ENCODE measurements at places on chromosomes 4 and X.

DNA sequence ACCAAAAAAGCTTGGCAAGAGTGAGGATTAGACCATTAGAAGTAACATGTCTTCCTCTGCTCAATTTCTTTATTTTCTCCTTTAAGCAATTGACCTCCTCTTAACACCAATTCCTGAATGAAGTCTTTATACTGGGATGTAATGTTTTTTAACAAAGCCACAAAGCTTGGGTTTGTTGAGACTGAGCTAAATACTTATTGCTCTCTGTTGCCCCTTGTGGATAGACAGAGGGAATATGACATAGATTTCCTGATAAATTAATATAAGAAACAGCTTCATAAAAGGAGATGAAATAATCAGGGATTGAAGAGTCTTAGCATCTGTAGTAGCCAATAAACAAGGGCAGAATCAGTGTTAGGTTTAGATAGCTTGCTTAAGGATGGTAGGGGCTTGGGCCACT, 57.6 kb downstream of the CCDC160 start:
- DNase-seq: no peak

GRCh38 chr4:76610751-76611547, 175.9 kb downstream of the SHROOM3 start:
- DNase-seq: no peak

- DNase-seq: peak; percentile 24
Observed at GRCh38 chr4:101019941-101020401, 327.4 kb downstream of the PPP3CA start.

- no peak for DNase-seq
Observed at GRCh38 chrX:9131066-9131465, 97.1 kb upstream of the FAM9B start.

GRCh38 chr4:18695733-18696527, 674.4 kb upstream of the LCORL start:
- no peak for DNase-seq

DNA sequence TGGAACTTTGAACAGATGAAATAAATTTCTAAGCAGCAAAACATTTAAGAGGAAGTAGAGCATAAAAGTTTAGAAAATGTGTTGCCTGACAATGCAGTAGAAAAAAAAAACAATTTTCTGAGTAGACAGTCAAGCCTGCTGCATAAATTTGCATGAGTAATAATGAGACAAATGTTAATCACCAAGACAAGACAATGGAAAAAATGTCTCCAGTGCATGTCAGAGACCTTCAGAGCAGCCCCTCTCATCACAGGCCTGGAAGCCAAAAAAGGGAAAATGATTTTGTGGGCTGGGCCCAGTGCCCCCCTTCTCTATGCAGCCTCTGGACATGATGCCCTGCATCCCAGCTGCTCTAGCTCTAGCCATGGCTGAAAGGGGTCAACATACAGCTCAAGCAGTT, 204.6 kb downstream of the COX18 start:
- DNase-seq: no peak

- no peak for DNase-seq
Observed at GRCh38 chr4:3223346-3223745, 25.6 kb upstream of the MSANTD1 start.

GRCh38 chrX:124467202-124467601, 120.8 kb downstream of the SH2D1A start:
- no peak for DNase-seq

DNA sequence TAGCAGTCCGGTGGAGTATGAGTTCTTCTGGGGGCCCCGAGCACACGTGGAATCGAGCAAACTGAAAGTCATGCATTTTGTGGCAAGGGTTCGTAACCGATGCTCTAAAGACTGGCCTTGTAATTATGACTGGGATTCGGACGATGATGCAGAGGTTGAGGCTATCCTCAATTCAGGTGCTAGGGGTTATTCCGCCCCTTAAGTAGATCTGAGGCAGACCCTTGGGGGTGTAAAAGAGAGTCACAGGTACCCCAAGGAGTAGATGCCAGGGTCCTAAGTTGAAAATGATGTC, 852 bp downstream of the MAGEH1 start:
- no peak for DNase-seq

DNA sequence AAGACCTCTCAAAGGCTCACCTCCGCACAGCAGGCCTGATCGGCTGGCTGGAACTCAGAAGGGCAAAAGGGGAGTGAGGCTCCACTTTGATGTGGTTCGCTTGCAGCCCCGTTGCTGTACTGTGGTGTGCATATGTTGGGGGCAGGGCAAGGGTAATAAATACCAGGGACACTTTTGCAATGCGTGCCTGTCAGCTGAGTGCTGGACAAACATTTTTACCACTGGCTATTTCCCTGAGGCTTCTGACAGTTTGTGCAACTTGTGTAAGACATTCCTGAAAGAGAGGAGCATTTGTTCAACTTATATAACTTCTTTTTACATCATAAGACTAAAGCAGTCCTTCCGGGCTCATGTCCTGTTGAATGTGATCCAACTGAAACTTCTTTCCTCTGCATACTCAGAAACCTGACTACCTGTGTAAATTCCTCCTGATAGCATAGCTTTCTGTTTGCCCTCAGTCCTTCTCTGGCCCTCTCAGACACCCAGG, 82.3 kb downstream of the SPRY1 start:
- DNase-seq: no peak

- DNase-seq: no peak
Observed at GRCh38 chrX:148609515-148610327, 109.3 kb downstream of the AFF2 start.

DNA sequence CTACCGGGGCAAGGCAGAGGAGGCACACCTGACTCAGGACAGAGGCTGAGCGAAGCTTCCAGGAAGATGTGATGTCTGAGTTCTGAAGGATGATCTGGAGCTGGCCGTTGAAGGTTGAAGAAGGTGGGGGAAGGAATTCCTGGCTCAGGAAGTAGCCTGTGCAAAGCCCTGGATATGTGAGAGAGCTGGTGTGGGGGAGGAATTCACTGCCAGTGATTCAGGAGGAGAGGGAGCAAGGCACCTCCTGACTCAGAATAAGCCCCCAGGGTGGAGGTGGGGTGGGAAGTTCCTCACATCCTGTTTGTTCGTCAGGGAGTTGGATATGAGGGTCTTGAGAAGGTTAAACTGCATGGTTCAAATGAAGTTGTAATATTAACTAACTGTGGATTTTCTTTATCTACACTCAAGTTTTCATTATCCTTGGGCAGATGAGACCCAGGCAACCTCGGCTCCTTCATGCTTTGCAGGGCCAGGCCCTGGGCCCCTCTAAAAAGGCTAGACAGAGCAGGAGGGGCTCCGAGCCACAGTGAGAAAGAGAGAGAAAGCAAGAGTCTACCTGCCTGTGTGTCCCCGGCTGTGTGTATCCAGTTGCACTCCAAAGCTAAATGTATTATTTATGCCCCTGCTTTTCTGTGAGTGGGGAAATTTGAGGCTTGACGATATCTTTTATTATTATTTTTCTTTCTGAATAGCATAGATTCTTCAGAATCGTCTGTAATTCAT, 7.1 kb downstream of the NHSL2 start:
- DNase-seq: no peak

DNA sequence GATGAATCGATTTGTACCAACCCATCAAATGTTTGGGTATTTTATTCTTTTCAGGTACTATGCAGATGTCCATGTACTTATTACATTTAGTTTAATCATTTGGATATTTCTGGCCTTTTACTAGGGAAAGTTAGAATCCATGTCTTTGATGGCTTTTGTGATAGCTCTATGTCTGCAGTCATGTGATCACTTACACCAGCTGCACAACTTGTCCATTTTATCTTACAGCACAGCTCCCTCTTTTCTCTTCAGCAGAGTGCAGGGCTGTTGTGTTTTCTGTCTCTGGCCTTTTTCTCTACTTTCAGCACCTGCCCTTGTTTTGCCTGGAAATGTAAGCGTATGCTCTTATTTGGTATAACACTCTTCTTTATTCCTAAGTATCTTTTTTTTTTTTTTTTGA, 30.6 kb downstream of the WWC2 start:
- DNase-seq: no peak

DNA sequence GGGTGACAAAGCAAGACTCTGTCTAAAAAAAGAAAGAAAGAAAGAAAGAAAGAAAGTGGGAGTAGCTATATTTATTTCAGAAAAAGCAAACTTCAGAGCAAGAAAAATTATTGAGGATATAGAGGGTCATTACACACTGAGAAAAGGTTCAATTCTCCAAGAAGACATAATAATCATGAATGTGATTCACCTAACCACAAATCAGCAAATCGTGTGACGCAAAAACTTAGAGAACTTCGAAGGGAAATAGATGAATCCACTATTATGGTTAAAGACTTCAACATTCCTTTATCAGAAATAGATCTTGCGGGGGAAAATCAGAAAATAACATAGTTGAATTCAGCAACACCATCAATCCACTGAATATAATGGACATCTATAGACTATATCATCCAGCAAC, 219.3 kb upstream of the LDB2 start:
- no peak for DNase-seq

- no peak for DNase-seq
Observed at GRCh38 chr4:161376275-161376674, 787.5 kb downstream of the FSTL5 start.

DNA sequence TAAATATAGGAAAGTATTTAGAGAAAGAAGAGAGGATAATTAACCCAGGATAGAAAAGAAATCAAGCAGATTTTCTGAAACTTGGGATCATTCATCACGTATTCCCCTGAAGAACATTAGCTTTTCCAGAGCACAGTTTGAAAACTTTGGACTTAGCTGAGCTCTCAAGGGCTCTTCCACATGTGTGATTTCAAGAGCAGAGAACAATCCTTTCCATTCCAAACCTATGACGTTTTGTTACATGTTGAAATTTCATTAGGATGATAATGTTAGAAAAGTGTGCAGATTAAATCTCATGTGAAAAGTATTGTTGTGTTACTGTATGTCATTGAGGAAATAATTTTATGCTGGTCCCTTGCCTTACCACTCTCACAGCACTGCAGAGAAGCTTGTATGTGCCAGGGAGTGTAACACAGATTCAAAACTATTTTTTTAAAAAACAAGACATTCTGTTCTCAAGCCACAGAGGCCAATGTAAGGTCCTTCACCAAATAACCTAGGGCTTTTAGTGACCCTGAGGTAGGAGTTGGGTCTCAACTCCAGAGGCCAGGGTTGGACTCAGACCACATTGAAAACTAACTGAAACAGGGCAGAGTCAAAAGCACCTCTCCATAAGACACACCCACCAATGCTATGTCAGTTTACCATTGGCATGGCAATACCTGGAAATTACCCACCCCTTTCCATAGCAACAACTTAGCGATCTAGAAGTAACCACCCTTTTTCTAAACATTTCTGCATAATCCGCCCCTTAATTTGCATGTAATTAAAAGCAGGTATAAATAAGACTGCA, 141.3 kb downstream of the ANXA5 start:
- DNase-seq: no peak

- DNase-seq: no peak
Observed at GRCh38 chrX:39253551-39253950, 452.3 kb downstream of the MID1IP1 start.

- DNase-seq: no peak
Observed at GRCh38 chr4:132266374-132266773, 882.7 kb upstream of the PCDH10 start.

DNA sequence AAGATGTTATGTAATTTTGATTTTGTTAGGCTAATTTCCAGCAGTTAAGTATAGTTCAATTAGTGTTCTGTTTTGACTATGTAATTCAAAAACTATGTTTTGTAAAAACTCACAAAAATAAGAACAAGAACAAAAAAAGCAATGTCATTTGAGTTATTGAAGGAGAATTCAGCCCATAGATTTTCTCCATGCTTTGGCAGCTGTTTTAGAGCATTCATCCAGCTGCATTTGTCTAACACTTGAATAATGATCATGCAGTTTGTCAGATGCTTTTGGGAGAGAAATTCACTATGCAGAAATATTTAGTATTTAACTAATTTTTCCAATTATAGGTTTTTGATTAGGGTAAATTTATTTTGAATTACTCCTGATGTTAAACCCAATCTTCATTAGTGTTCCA, 14.2 kb downstream of the CPE start:
- DNase-seq: no peak

DNA sequence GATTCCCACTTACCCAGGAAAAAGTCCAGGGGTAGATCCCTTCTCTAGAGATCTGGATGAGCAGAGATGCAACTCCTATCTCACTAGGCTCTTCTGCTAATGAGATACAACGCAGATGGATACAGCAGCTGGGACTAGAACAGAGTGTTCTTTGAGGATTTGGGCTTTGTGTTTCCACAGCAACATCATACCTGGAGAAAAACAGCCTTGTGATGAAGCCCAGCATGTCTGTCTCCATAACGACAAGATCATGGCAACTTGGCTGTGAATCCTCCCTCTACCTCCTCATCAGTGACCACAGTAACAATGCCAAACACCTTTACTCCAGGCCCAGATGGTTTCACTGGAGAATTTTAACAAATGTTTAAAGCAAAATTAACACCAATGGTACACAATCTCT, 80.1 kb downstream of the RCHY1 start:
- no peak for DNase-seq

GRCh38 chrX:71910643-71910985, at the start of gene NHSL2:
Gene NHSL2 (plus strand): TSS chrX:71910845.
- no peak for DNase-seq

DNA sequence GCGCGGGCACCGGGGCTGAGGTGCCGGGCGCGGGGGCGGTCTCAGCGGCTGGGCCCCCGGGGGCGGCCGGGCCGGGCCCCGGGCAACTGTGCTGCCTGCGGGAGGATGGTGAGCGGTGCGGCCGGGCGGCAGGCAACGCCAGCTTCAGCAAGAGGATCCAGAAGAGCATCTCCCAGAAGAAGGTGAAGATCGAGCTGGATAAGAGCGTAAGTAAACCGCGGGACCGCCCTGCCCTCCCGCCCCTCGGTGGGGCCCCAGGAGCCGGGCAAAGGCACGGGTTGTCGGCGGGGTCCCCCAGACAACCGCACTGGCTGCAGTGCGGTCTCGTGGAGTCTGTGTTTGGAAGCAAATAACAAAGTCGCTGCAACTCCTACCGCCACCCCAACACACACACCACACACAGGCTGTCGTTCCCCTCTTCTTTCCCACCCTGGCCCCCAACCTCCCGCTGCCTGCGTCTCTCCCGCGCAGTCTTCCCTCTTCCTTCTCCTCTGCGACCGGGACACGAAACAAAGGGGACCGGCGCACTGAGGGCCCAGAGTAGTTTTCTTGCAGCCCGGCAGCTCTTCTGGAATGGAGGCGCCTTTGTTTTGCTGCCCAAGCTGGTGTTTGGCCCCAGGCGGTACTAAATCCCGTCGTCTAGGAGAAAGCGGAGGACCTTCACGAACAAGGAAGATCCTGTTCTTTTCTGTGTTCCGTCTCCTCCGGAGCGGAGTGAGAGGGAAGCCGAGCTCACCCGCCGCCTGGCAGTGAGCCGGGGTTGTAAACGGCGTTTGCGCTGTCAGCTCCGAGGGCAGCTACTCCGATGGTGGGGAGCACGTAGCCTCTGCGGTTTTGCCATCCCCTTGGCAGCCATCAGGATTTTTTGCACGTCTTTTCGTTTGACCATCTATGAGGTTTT, 788 bp downstream of the SAP30 start:
- DNase-seq: peak; percentile 43

DNA sequence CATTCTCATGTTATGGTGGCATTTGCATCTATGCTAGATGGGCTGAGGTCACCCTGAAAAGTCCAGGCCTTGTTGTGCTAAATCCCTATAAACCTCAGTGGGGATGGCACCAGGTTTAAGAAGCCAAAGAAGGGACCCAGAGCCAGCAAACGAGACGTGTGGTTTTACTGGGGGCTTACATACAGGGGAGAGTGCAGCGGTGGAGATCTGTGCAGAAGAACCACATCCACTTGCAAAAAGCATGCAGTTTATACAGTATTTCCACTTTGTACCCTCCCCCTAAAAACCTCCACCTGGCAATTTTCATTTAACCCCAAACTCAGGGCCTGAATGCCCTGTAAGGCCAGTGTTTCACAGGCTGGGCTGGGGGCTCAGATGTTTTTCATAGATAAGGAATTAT, 134.9 kb upstream of the GATB start:
- no peak for DNase-seq
